Epithelial cell of proximal tubule (primary cell): ENCODE measurements at places on chromosomes 6 and 20. TPM values are rescaled to one million over a fixed set of nuclear protein-coding genes. Genes with fewer than 3 reads are reported as not detected.
A peak's percentile ranks its signal among the peaks of the same experiment; 100 is the strongest.

DNA sequence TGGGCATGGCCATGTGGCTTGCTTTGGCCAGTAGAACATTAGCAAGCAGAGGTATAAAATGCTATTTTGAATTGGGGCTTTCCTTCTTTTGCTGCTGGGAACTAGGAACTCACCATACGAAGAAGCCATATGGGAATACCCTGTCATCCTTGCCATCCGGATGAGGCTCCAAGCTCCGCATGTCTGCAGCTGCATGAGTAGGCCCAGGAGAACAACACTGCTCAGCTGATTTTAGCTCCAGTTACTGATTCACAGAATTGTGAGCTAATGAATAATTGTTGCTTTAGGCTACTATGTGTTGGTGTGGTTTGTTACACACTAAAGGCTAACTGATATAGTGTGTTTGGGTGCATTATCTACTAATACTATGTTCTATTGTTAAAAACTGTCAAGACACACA is 2.7 kb upstream of the PLCB4 start:
- DNase-seq: peak; percentile 97

GRCh38 chr20:62019144-62019805 is 46.4 kb downstream of the TAF4 start:
- no peak for DNase-seq

DNA sequence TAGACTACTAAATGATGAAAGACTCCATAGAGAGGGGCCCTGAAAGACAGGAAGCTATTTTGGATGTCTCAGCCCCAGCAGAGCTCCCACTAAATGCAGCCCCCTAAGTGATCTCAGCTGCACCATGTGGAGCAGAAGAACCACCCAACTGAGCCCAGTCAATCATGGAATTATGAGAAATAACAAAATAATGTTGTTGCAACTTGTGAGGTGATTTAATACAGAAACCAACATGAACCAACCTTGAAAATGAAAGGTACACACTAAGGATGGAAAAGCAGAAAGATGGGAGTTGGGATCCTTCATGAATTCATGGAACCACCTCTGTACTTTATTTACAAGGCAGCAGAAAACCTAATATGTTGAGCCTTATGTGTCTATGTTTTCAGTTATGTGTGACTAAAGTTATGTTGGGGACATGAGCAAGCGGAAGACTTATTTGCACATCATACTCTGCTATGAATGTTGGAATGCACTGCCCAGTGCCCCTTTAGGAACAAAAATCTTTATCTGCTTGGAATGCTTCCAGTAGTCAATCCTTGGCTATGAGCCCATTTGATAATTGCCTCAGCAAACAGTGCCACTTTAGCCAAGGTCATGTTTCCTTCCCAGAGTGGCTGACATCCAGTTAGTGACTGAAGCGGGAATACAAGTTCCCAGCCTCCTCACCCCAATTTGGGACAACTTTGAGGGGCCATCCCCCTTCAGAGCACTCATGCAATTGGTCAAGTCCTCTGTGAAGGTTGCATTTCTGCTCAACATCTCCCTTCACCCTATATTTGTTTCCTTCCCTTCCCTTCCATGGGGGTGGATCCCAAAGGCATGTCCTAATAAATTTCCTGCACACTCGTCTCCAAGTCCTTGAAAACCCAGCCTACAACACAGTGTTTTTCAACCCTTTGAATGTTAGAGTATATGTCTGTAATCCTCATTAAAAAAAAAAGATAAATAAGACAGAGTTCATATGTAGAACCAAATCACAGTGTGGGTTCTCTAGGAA is 18.4 kb downstream of the TP53RK start:
- no peak for DNase-seq

GRCh38 chr6:28124971-28125353 is 553 bp downstream of the ZSCAN16 start:
- no peak for DNase-seq

The CTCFL gene
- 0.07 and 0.12 TPM in 2 replicates for total RNA-seq

DNA sequence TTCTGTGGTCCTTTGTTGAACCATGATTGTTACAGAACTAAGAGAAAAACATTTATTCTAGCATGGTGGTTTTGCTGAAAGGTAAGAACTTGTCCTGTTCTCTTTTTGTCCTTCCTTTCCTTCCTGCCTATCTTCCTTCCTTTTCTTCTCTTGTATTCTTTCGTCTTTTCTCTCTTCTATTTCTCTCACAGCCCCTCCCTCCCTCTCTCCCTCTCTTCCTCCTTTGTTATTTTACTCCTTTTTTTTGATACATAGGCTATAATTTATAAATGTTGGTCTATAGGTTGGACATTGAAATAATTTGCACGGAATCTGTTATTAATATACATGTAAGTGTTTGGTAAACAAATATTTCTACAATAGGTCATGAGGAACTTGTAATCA is 18.6 kb downstream of the ADGRB3 start:
- DNase-seq: no peak

DNA sequence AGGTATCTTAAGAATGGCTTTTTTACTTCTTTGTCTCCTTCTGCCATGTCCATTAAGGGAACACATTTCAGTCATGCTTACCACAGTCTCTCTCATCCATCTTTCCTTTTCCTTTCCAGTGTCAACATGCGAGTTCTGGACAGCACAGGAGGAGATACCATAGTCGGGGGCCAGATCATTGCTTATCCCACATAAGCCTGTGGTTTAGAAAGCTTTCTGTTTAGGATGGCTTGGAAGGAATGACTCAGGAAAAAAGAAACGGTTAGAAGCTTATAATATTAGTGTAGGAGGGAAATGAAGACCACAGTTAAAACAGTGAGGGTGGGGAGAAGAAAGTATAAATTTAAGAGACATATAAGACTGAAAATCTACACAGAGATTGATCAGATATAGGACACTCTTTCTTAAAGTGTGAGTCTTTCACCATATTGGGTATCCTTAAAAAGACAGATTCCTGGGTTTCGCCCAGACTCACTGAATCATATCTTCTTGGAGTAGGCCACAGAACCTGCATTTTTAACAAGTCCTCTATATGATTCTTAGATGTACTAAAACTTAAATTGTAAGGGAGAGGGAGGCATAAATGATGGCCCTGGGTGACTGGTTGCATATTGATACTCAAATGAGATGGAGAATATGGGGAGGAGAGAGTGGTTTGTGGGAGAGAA is 36.1 kb downstream of the DSE start:
- no peak for DNase-seq

DNA sequence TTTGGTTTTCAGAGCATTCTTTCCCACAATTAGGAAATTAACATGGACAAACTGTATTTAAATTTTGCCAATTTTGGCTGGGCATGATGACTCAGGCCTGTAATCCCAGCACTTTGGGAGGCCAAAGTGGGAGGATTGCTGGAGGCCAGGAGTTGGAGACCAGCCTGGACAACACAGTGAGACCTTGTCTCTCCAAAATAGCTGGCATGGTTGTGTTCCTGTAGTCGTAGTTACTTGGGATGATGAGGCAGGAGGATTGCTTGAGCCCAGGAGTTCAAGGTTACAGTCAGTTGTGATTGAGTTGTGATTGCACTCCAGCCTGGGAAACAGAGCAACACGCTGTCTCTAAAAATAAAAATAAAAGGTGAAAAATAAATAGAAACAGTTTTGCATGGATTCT is 15.0 kb downstream of the PANK2 start:
- DNase-seq: no peak

- no peak for DNase-seq
Observed at GRCh38 chr6:111832833-111833418, 40.3 kb downstream of the FYN start.

The ISM1 gene
- 0.06 and 2.3 TPM in 2 replicates for total RNA-seq

DNA sequence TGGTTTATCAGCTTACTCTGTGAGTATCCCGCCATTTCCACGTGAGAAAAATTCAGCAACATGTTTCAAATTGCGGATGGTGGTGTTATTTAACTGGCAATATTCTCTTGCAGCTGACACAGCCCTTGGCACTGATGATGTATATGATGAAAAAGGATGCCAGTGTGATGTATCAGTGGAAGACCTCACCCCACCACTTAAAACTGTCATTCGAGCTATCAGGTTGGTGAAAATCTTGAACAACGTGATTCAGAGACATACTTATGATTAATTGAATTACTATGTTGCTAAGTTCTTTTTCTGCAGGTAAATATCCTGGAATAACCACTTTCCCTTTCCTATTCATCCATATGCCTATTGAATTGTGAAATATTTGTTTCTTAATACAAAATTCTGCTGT is 55.7 kb downstream of the KHDC1L start:
- DNase-seq: no peak

GRCh38 chr6:137866200-137866913 is 702 bp upstream of the TNFAIP3 start:
- DNase-seq: no peak

- DNase-seq: peak; percentile 48
Observed at GRCh38 chr6:117548797-117549301, 53.5 kb downstream of the GOPC start.

DNA sequence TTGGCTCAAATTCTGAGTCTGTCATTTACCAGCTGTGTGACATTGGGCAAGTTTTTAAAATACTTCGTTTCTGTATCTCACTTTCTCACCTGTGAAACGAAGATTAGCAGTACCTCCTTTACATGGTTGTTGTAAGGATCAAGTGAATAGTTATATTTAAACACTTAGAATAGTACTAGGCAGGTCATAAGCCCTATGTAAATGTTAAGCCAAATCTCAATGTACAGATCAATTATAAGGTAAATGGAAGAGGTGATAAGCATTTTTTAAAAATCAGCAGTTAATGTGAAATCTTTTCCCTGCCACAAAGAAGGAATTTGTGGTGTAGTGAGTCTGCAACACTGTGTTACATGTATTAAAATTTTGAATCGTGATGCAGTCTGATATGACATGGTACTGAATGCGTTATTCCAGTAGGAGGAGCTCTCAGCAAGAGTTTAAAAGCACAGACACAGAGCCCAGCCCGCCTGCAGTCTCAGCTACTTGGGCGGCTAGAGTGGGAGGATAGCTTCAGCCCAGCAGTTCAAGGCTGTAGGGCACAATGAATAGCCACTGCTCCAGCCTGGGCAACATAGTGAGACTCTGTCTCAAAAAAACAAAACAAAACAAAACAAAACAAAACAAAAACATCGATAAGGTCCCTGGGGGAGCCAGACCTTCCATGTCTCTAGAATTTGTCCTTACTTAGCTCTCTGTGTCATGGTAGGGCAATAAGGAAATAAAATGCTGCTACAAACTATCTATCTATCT is 46.0 kb downstream of the GTF2H5 start:
- no peak for DNase-seq

- DNase-seq: no peak
Observed at GRCh38 chr6:44333942-44334341, 8.5 kb upstream of the SPATS1 start.

DNA sequence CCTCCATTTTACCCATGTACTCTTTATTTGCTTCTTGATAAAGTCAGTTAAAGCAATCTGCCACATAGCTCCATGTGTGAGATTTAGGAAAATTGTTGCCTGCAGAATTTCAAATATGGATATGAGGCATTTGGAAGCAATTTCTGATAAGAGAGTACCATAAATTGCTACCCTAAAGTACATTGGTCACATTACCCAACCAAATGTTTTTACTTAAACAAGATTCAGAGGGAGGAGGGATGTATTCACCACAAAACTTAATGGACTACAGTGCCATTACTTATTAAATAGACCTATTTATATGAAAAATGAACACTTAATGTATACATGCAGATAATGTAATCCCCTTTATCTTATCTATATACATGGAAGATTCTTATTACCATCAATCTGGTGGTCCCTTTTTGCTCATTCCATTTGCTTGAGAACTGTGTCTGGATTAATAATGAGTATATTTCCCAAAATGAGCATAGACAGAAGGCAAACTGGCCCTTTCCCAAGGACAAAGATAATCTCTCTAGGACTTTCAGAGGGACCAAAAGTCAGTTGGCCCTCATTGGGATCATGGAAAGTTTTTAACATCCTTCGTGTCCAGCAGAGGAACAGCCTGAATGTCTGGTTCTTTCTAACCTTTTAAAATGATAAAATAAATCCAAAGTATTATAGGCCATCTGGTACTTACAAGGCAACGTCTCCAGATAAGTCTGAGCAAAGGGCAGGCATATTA is 526.4 kb downstream of the CBLN4 start:
- no peak for DNase-seq

The TREML1 gene
- total RNA-seq: not detected in 2 replicates

DNA sequence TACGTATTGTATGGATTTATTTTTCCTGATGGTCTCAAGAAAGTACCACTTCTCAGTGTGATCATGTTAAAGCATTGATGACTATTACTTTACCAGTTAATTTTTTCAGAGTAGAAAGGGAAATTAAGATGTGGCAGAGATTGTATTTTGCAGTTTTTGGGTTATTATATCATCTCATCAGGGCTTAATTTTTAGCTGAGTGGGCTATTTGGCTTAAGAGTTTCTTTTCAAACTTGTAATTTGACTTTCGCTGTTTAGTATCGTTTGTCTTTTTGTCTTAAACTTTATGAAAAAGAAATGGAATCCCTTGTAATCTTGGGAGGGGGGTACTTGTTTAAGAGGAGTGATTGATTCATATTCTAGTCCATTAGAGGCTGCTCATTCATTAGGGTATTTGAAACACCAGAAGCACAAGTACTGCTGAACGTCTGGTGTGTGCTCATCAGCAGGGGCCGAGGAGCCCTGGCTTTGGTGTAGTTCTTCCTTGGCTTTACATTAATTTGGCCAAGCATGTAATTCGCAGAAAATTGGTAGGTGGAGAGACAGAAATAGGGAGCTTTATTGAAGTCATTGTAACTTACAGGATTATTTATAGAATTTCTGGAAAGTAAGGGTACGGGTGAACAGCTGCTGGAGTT is 112.4 kb downstream of the TIAM2 start:
- DNase-seq: no peak

GRCh38 chr6:3325210-3325609 is 66.5 kb downstream of the PSMG4 start:
- no peak for DNase-seq
